ENCODE measurements at places on chromosomes 2 and 18.

DNA sequence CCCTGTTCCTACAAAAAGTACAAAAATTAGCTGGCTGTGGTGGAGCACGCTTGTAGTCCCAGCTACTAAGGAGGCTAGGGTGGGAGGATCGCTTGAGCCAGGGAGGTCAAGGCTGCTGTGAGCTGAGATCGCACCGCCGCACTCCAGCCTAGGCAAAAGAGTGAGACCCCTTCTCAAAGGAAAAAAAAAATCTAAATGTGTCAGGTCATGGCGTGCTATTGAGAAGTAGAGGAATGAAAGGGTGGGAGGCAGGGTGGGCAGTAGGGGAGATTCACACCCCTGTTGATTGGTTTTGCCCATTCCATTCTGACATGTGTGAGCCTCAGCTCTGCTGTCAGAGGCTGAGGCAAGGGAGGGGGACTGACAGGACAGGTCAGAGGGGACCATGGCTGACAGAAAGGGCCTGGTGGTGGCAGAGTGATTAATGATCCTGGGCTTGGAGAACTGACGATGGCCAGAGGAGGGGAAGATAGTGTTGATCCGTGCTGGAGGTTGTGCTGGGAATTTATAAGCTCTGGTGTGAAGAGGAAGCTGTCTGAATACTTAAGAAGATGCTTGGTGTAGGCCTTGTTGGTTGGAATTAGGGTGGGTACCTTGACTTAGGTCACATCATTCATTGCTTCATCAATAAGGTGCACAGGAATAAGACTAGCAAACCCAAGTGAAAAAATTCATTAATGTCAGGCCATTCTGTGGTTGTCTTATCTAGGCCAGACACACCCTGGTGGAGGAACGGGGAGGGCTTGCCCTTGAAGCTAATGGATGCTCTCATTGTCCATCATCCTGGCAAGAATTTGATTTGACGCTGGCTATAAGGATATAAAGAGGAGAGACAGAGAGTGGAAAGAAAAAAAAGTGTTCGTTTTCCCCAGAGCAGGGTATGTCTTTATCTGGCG is 19.1 kb upstream of the SMARCAL1 start:
- no peak for DNase-seq

- peak; percentile 64 for DNase-seq
Observed at GRCh38 chr2:237702441-237703391, 75.3 kb downstream of the LRRFIP1 start.

GRCh38 chr2:204059016-204059415 is 122.5 kb downstream of the ICOS start:
- no peak for DNase-seq

- no peak for DNase-seq
Observed at GRCh38 chr18:44796429-44797428, 116.0 kb downstream of the SETBP1 start.

DNA sequence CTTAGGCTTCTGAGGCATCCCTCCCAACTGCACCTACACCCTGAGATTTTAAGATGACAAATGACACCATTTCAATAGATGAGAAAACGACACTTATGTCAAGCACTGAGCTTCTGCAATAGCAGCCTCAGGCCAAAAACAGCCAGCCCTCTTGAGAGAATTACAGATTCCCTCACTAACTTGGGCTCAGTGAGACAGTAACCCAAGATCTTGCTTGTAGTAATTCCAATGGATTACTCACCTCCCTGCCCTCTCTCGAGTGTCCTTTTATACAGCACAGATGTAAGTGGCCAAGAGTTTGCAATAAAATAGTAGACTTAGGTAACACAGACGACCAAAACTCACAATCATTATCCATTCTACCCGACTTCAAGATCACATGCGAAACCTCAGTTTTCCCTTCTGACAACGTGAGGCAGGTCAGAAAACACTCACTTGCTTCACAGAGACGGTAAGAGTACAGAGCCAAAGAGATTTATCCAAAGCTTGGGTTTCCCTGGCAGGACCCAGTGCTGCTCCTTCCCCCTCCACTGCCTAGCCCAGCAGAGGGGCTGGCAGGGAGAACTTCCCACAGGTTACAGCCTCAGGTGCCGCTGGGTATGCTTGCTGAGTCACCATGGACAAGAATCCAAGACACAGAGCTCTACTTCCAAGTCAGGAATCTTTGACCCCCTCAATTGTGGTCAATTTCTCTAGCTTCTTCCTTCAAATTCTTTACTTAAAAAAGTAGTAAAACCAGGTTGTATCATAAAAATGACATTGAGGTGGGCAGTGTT is 181.4 kb downstream of the MYO5B start:
- DNase-seq = no peak

DNA sequence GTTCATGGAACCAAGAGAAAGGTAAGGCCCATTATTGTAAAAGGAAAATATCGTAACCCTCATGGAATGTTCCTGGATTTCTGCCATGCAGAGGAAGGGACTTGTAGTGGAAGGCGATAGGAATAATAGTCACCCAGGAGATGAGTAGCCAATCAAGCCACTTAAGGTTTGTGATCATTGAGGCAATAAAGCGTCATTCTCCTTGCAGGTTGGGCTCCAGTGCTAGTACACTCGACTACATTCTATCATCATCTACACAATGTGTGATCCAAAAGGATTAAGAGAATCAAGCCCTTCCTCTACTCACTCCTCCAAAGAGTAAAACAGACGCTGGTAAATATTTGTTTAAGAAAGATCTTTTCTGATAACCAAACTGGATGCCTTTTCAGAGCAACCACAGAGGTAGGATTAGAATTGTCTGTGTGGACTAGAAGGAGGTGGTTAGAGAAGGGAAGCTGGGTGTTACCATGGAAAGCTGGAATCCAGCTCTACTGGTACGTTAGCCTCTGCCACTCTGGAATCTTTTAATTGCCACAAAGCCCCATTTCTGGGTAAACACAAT is 245.7 kb downstream of the IKZF2 start:
- no peak for DNase-seq

GRCh38 chr2:1739322-1739957 is 4.9 kb downstream of the PXDN start:
- DNase-seq = no peak

DNA sequence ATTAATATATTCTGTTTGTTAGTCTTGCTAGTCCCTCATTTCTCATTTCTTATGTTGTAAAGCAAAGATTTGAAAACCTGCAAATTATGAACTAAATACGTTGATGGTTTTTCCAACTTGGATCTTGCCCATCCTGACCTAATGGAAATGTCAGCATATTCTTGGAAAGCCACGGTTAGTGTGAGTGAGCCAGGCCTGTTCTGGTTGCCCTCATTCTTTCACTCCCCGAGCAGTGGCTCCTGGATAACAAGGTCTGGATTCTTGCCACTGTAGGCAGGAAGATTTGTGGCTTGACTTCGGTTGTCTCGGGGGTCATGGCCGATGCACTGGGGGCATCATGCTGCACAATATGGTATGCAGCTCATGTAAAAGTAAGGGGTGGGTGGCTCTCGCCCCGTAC is 359.1 kb downstream of the MEIS1 start:
- DNase-seq = no peak

GRCh38 chr2:241843321-241844065 is 15.2 kb downstream of the PDCD1 start:
- peak; percentile 10 for DNase-seq

DNA sequence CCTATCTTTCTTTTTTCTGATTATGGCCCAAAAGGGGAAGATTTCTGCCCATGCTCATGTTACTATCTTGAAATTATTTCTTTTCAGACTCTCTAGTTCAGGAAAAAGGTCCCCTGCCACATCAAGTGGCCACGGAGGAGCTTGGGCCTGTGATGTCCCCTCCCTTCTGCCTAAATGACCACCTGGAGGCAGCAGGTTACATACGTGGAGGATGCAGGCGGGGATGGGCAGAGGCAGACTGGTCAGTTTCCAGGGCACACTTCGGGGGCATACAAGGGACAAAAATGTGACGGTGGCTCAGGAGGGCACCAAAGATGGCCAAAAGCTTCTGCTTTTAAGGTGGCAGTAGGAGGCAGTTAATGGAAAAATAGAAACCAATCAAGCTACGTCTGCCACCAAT is 30.7 kb upstream of the STEAP3 start:
- DNase-seq = no peak

GRCh38 chr2:214156971-214157370 is 253.9 kb upstream of the VWC2L start:
- no peak for DNase-seq

- DNase-seq = no peak
Observed at GRCh38 chr2:148604927-148605326, 39.6 kb upstream of the EPC2 start.

- no peak for DNase-seq
Observed at GRCh38 chr2:56510610-56511009, 326.8 kb downstream of the CCDC85A start.

GRCh38 chr2:52810460-52810859 is 957.1 kb upstream of the CHAC2 start:
- DNase-seq = peak; percentile 16

- DNase-seq = no peak
Observed at GRCh38 chr2:200054681-200055468, 99.5 kb downstream of the MAIP1 start.

DNA sequence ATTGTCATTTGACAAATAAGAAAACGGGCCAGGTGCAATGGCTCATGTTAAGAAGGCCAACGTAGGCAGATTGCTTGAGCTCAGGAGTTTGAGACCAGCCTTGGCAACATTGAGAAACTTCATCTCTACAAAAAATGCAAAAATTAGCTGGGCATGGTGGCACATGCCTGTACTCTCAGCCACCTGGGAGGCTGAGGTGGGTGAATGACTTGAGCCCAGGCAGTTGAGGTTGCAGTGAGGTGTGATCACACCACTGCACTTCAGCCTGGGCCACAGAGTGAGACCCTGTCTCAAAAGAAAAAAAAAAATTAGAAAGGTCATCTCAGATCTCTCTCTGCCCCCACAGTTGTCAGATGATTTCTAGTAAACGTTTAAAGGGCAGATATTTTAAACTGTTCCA is 4.4 kb downstream of the SESTD1 start:
- no peak for DNase-seq

DNA sequence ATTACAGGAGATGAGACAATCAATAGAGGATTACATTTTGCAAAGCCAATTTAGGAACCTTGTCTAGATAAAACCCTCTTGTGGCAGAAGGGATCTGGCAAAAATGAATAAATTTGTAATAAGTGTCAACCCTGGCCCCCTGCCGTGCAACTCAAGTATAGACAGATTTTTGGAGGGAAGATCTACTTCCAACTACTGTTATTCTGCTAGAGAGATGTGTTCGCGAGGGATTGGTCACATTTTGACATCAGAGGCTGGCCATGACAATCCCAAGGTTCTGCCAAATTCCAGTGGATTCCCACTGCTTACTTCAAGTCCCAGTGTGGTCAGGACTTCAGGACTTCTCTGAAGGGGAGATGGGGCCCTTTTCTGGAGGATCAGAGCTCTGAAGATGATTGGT is 192.6 kb downstream of the SH3RF3 start:
- no peak for DNase-seq

DNA sequence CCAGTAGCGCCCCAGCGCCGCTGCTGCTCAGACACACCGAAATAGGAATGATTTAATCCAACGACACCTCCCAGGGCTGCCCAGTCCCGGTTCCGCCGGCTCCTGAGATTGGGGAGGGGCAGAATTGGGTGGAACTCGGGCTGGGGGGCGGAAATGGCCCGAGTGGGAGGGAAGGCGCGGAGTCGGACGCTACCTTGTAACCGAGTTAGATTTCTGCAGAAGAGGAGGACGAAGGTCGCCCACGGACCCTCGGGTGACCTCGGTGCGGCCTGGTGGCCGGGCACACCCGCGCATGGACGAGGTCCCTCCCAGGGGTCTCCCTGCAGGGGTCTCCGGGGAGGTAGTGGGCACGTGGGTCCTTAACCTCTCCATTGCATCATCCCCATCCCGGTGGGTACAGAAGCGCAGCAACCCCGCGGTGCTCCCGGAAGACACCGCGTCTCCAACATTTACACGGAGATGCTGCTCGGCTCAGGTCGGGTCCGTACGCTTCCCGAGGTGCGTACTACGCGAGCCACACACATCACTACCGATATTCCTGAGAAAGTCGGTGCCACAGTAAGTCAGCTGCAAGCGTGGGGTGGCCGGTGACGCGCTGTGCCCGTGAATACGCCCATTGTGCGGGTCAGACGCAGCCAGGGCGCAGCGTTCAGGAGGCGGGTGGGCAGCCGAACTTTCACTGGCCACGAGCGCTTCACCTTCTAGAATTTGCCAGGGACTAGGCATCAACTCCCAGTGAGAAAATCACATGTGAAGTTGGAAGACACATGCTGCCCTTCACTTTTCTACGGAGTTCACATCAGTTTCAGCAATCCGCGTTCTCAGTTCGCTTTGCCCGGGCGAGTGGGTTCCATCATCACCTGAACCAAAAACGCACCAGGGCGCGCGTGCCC is 3.0 kb downstream of the ZNF516 start:
- DNase-seq = peak; percentile 34

GRCh38 chr18:31942999-31943877 is at the start of gene TRAPPC8:
Gene TRAPPC8, minus strand, starts transcription at chr18:31943128. Its CDS starts 364 bp downstream, at chr18:31942764.
- peak; percentile 98 for DNase-seq

- DNase-seq = no peak
Observed at GRCh38 chr18:56383349-56383748, 255.0 kb downstream of the TXNL1 start.

- no peak for DNase-seq
Observed at GRCh38 chr18:64270608-64271007, 121.7 kb upstream of the LINC00305 start.

DNA sequence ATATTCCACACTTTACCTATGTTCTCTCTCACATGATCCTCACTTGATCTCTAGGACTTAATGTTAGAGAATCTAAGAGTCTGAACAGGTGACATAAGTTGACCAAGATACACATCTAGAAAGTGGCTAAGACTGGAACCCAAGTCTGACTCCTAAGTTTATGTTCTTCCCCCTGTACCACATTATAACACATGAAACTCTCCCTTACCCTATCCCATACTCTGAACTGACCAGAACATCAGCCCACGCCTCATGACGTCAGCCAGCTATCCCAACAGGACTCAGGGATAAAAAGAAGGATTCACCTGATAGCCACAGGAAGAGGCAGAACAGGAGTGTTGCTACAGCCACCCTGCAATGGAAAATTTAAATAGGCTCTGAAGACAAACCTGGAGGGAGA is 392.2 kb downstream of the ZEB2 start:
- DNase-seq = no peak

GRCh38 chr2:126776692-126777619 is 121.0 kb downstream of the GYPC start:
- DNase-seq = peak; percentile 91

GRCh38 chr2:140600116-140600515 is 1530.7 kb downstream of the LRP1B start:
- no peak for DNase-seq

GRCh38 chr18:58884680-58885079 is 20.0 kb downstream of the ZNF532 start:
- DNase-seq = no peak

- DNase-seq = no peak
Observed at GRCh38 chr2:172762574-172762973, 26.9 kb downstream of the RAPGEF4 start.

GRCh38 chr2:45684756-45685155 is 33.3 kb downstream of the PRKCE start:
- no peak for DNase-seq

- no peak for DNase-seq
Observed at GRCh38 chr2:150672311-150672710, 184.8 kb upstream of the RND3 start.

GRCh38 chr2:222280795-222281194 is 18.0 kb downstream of the PAX3 start:
- DNase-seq = no peak

- no peak for DNase-seq
Observed at GRCh38 chr18:48191494-48191893, 217.7 kb downstream of the ZBTB7C start.

- DNase-seq = no peak
Observed at GRCh38 chr2:134173338-134174016, 80.4 kb upstream of the MGAT5 start.

- no peak for DNase-seq
Observed at GRCh38 chr18:23324056-23324811, 128.9 kb upstream of the RIOK3 start.

- DNase-seq = no peak
Observed at GRCh38 chr2:64630752-64631151, 23.0 kb downstream of the SERTAD2 start.

Measured in GM03348 (cell line).